Heart right ventricle (tissue), 16 donors: ENCODE measurements at places on chromosomes 13 and 19. TPM values are rescaled to one million over a fixed set of nuclear protein-coding genes. Genes with fewer than 3 reads are reported as not detected.

DNA sequence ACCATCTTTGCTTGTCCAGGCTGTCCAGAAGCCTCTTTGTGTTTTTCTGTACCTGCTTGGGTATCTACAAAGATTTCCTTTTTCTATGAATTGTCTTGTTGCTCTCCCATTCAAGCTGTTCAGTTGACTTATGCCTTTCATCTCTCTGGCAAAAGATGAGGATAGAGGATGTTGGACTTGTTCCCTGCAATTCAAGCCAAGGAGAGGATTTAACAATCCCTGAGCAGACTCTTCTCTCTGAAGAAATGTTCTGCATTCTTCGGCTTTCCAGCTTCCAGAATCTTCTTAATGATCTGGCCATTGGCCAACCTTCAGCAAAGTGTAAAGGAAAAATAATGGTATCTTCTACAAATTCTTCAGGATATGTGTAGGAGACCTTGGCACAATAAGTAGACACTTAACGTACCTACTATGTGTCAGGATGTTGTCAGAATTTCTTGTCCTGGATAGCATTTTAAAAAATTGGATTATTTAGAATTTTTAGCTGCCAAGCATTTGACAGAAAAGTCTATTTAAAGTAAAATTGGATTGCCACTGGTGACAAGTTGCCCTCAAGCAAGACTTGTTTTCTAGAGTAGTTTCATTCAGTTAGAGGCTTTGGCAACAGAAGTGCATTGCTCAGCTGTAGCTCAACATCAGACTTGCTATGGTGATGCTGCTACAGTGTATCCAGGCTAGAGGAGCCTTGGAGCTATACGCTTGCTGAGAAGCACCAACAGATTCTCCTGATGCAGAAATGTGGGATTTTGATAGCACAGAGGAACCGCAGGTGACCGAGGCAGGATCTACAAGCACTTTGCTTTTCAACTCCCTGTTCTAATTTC is 455.7 kb downstream of the SUCLA2 start:
- DNase-seq = no peak

DNA sequence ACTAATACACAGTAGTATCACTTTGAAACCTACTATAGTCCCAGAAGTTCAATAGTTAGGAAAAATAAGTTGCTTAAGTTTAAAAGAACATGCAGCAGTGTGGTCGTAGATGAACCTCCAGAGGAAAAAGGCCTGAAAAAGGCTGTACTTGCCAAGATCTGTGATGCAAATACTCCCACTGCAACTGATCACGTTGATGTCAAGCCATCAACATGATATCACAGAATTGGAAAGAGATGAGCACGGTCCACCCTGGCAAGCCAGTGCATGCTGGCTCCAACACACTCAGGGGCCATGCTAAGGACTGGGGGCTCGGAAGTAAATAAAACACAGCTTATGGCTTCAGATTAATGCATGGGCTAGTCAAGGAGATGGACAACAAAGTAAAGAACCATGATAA is 71.8 kb upstream of the LRCH1 start:
- no peak for DNase-seq

DNA sequence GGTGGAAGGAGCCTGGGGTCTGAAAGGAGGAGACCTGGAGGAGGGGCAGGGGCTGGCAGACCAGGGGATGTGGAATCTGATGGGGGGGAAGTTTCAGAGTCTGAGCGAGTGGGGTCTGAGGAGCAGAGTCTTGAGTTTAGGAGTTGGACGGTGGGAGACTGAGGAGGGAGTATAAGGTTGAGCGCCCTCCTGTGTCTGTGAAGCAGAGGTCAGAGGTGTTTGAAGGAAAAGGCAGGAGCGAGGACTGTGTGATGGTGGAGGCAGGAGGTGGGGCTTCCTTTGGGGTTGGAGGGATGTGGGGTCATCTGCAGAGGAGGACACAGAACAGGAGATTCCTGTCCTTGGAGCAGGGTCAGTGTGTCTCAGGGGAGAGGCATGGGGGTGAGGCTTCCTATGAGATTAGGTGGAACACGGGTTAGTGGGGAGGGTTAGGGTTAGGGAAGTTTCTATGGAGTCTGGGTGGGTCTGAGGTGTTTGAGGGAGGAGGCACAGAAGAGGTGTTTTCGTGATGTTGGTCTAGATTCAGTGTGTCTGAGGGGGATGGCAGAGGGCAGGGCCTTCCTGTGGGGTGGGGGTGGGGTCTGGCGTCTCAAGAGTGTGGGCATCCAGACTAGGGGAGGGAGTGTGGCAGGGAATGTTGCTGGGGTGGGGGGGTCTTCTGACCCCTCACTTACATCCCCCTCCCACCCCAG is 8.3 kb downstream of the RYR1 start:
- no peak for DNase-seq

- DNase-seq = no peak
Observed at GRCh38 chr13:41833831-41834230, 127.1 kb downstream of the VWA8 start.

DNA sequence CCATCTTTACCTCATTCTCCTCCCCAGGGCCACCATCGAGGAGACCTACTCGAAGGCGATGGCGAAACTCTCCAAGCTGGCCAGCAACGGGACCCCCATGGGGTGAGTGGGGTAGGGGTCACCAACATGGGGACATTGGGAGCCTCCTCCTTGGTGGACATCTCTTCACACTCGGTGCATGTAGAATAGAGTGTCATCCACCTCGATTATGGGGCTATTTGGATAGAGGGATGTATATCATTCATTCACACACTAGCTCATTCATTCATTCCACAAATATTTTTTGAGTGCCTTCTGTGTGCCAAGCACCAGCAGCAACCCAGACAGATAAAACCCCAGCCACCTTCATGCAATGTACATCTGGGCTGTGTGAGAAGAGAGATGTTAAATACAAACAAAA is 13.1 kb downstream of the FCHO1 start:
- no peak for DNase-seq

DNA sequence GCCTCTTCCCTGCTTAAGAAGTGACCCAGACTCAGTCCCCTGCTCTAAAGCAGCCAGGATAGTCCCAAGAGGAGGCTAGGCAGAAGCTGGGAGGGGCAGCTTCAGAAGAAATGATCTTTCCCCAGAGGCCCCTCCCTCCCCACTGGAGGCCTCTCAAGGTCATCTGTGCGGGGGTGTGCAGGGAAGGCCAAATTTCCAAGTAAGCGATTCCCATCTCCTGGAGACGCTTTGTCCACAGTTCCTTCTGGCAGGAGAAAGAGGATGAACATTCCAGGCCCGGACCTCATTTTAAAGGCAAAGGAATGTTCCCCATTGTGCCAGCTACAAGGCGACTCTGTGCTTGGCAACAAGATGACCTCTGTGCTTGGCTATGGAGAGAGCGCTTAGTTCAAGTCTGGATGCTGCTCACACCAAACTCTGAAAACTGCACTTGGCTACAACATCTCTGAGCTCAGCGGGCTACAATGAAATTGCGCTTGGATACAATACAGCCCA is 23.5 kb downstream of the COL5A3 start:
- peak; percentile 54 for DNase-seq

DNA sequence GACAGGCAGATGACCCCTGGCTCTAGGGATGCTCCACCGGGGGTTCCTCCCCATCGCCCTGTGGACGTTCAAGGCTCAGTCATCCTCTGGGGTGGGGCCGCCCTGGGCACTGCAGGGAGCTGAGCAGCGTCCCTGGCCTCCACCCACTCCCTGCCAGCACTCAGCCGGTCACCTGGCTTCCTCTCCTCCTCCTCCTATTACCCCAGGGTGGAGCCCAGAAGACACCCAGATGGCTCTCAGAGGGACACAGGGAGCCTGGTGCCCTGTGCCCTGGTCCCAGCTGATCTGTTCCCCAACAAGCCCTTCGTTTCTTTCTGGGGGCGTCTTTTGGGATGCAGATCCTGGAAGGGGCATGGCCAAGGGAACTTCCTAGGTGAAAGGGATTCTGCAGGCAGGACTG is 3.7 kb upstream of the MKNK2 start:
- no peak for DNase-seq

- no peak for DNase-seq
Observed at GRCh38 chr19:50822661-50823208, 852 bp downstream of the KLK1 start.

The VMAC gene
- polyA plus RNA-seq = 1.4 TPM

The GZMM gene
- not detected for polyA plus RNA-seq

The CHST8 gene
- polyA plus RNA-seq = 0.13 TPM

The ATP4B gene
- not detected for polyA plus RNA-seq

The STXBP2 gene
- 6.7 TPM for polyA plus RNA-seq

The FFAR3 gene
- not detected for polyA plus RNA-seq

The OR1I1 gene
- not detected for polyA plus RNA-seq

The NLRP11 gene
- not detected for polyA plus RNA-seq
